ENCODE measurements at places on chromosomes 12 and 14.

- DNase-seq: no peak
Observed at GRCh38 chr14:69204753-69205152, 13.5 kb downstream of the EXD2 start.

DNA sequence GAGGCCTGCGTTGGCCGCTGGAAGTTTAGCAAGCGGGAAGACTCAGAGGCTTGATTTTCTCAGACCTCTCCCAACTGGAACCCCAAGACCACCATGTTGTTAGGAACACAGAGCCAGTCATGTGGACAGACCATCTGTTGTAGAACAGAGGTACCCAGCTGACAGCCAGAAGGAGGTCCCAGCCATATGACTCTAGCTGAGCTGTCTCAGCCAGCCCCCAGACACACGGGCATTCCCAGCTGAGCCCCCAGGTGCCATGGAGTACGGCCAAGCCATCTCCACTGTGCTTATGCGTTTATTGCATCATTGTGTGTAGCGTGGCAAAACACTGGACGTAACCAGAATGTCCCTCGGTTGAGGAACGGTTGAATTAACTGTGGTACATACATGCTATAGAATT lies 421.9 kb downstream of the TMEM132D start:
- DNase-seq: no peak

DNA sequence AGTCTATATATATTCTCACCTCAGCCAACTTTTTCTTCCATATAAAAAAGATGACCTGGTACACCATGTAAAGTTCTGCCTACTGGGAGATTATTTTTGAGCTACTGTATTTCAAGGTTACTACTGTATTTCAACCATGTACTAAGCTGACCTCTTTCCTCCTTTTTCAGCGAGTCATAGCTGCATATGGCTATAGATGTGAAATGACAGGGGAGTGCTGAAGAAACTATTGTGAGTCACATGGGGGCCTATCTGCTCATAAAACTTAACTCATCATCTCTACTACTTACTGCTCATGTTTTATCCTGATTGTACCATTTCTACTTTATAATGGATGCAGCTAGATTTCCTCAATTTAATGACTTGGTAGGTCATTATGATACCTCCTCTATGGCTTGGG lies 571.4 kb upstream of the ATP2B1 start:
- no peak for DNase-seq

GRCh38 chr12:115756804-115757203 lies 520.7 kb downstream of the MED13L start:
- no peak for DNase-seq

- no peak for DNase-seq
Observed at GRCh38 chr14:92362781-92363235, 39.8 kb downstream of the SLC24A4 start.

DNA sequence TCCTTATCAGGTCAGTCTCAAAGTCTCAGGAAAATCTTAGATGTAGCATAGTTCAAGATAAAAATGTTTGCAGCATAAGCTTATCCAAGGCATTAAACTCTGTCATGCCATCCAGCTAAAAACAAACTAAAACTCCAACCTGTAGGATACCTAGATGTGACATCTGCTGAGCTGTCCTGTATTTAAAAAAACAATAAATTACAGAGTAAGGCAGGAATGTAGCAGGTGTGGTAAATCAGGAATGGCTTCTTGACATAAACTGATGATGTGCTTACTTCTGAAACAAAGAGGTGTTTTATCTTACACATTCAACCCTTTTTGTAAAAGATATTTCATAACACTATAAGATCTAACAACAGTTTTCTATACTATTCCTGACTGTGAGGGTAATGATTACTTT lies 30.6 kb upstream of the DLGAP5 start:
- DNase-seq: no peak

DNA sequence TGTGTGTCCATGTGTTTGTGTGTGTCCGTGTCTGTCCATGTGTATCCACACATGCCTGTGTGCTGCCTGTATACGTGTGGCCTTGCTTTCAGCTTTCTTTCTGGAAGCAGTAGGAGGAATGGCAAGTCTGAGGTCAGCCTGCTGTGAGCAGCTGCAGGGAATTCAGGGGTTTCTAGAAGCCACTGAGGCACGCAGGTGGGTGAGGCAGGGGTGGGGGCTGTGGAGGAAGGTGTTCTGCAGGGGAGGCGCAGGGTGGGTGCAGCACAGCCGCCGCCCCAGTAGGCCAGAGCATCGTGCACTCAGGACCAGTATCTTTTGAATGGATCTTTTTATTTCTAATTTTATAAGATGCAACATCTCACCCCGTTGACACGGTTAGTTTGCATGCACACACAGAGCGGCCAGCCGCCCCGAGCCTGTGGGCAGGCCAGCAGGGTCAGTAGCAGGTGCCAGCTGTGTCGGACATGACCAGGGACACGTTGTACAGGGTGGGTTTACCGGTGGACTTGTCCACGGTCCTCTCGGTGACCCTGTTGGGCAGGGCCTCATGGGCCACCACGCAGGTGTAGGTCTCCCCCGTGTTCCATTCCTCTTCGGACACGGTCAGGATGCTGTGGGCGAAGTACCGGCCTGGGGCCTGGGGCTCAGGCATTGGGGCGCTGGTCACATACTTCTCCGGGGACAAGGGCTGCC lies 327.7 kb downstream of the TMEM121 start:
- DNase-seq: no peak

- DNase-seq: no peak
Observed at GRCh38 chr12:5718680-5719079, 226.4 kb downstream of the ANO2 start.

GRCh38 chr14:50784683-50785456 lies 46.1 kb downstream of the NIN start:
- no peak for DNase-seq

DNA sequence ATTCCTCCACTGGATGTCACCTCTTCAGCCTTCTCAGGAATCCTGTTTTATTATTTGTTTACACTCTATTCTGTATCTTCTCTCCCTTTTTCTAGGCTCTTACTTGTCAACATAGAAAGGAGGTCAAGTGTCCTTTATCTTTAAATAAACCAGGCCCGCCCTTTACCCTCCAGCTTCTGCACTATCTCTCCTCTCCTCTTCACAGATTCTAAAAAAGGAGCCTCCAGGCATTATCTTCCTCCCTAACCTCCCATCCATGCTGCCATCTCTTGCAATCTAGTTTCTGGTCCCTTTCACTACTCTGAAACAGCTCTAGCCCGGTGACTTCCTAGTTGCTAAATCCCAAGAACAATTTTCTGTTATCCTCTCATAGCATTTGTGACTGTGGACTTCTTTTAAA lies 24.1 kb upstream of the ARID2 start:
- no peak for DNase-seq

DNA sequence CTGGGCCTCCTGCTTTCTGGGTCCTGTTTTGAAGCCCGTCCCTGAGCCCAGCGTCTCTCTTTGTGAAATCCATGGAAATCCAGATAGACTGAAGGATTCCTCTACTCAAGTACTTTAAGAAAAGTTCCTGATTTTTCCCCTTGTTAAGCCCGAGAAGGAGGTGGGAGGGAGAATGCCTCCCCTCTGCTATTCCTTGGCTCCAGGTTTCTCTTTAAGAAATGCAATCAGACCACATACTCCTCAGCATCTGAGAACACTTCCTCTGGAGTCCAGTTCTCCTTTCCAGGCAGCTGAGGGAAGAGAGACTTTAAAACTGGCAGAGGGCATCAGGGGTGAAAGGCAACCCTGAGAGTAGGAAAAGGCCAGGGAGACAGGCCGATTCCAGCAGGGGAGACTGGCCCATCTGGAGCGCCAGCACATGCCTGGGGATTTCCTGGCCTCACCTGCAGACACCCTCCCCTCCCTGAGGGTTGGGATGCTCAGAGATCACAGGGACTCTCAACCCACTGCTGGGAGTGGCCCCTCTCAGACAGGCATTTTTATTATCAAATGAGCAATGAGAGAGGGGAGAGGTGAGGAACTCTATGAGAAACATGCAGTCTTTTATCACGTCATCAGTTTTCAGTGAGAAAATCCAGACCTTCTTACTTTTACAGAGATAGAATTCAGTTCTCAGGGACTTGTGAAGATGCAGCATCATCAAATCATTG lies 2.0 kb upstream of the EMP1 start:
- DNase-seq: no peak

Data from stimulated activated CD8-positive, alpha-beta memory T cell treated with anti-CD3 and anti-CD28 coated beads, Interleukin-7, amount 100 ng/mL, for 24 hours (primary cell).